Activated T-helper 1 cell treated with anti-CD3 and anti-CD28 coated beads, Interleukin-12 subunit alpha, Interleukin-12 subunit beta, Interleukin-2, Interleukin-4 antibody, amounts not matched to agents 30 ng/mL and 10 ng/mL and 1 ng/mL, durations not matched to agents 14 hours and 24 hours and 36 hours (primary cell): ENCODE measurements at places on chromosomes 16 and 17. TPM values are rescaled to one million over a fixed set of nuclear protein-coding genes. Genes with fewer than 3 reads are reported as not detected.

RAB40B gene
- 3.6 and 5.2 TPM in 2 replicates for total RNA-seq

DNA sequence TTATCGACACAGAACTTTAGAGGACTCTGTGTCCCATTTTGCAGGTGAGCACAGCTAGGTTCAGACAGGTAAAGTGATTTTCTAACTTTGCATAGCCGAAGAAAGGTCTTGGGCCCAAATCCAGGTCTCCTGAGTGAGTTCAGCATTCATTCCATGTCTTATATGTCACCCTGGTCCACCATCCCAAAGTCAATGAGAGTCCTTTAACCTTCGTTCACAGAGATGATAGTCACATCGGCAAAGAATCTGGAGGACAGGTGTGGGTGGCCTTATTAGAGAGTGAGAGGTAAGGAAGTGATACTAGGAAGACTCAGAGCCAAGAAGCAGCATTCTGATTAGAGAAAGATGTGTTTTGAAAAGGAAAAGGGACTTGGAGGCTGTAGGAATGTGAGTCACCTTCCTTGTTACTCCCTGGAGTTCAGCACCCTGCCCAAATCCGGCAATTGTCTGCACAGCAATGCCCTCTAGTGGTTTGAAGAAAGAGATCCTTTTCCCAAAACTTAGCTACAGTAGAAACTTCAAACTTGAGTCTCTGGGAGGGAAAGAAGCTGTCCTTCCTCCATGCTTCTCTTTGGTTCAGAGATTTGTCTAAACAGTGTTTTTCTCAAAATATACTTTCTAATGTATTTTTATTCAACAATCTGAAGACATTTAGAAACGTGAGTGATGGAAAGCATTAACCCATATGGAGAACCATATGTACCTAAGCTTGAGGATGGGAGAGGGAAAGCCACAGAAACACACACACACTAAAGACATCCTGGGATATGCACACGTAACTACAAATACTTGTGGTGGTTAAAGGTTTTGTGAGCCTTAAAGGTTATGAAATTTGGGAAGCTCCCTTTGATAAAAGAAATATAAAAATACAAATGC is 96.4 kb upstream of the SHISA6 start:
- no peak overlapping the region for H3K4me3 ChIP-seq
- H3K36me3 ChIP-seq: no peaks in the 10 kb centered on the region
- no peak overlapping the region for H3K27ac ChIP-seq
- no peaks in the 10 kb centered on the region for H3K27me3 ChIP-seq
- no peaks in the 10 kb centered on the region for H3K4me1 ChIP-seq

NT5C3B gene
- 40.8 and 44.5 TPM in 2 replicates for total RNA-seq

DNA sequence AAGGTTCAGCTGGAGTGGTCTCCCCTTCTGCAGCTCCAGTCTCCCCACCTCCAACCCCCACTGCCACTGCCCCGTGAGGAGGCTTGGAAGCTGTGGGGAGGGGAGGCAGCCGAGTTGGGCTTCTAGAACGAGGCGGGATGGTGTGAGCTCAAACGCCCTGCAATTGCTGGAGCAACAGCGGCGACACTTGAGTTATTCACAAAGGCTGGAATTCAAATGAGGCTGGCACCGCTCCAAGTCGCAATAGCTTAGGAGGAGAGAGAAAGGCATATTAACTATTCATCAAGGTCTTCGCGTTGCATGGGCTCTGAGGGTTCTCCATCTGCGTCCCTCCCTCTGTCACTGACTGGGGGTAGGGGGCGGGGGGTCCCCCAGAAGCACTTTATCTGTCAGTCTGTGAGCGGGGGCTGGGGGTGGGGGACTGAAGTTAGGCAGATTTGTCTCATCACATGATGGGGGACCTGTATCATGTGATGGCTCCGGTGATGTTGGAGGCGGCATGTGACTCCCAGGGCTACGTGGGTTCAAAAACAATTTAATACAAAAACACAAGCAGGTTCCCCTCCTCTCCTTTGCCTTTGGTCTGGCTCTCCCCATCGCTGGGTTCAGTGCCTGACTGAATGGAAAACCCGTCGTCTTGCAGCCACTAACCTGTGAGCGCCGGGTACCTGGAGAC is 70.5 kb downstream of the RBBP6 start:
- peaks cover 33% of the 10 kb centered on the region for H3K27me3 ChIP-seq
- no peak overlapping the region for H3K4me3 ChIP-seq
- peaks cover 14% of the 10 kb centered on the region for H3K4me1 ChIP-seq
- H3K36me3 ChIP-seq: no peaks in the 10 kb centered on the region
- no peak overlapping the region for H3K27ac ChIP-seq

- H3K36me3 ChIP-seq: no peaks in the 10 kb centered on the region
- no peaks in the 10 kb centered on the region for H3K4me1 ChIP-seq
- no peak for DNase-seq
- H3K27ac ChIP-seq: no peak overlapping the region
- H3K4me3 ChIP-seq: no peak overlapping the region
- peaks cover 17% of the 10 kb centered on the region for H3K27me3 ChIP-seq
Measured at GRCh38 chr17:78573955-78574354, 3.2 kb downstream of the DNAH17 start.

- H3K27ac ChIP-seq: no peak overlapping the region
- no peak for DNase-seq
- no peaks in the 10 kb centered on the region for H3K27me3 ChIP-seq
- peaks cover 5% of the 10 kb centered on the region for H3K4me1 ChIP-seq
Measured at GRCh38 chr17:69709441-69709840, 294.9 kb downstream of the MAP2K6 start.

OR1A1 gene
- total RNA-seq: not detected in 2 replicates

NPIPB13 gene
- 11.0 and 20.0 TPM in 2 replicates for total RNA-seq

CHST5 gene
- total RNA-seq: not detected in 2 replicates

DNA sequence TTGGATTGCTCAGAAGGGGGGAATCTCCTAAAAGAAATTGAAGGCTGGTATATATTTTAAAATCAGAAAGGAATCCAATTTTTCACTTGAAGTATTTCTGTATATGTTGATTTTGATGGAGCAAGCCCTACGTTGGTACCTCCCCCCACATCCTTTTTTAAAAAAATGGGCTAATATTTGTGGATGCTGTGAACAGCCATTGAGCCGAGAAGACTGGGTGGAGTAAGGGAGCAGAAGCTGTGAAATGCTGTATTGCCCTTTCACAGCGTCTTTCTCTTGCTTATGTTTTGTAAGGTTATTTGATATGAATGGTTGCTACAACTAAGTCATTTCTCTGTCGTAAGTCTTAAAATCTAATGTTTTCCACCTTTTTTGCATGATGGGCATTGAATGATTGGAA is 2.3 kb downstream of the PAFAH1B1 start:
- no peak for DNase-seq
- H3K27me3 ChIP-seq: no peaks in the 10 kb centered on the region
- H3K4me1 ChIP-seq: peaks cover 43% of the 10 kb centered on the region
- H3K36me3 ChIP-seq: peaks cover 15% of the 10 kb centered on the region
- peak overlapping the region; percentile 43 for H3K27ac ChIP-seq
- H3K4me3 ChIP-seq: peak overlapping the region; percentile 96

DNA sequence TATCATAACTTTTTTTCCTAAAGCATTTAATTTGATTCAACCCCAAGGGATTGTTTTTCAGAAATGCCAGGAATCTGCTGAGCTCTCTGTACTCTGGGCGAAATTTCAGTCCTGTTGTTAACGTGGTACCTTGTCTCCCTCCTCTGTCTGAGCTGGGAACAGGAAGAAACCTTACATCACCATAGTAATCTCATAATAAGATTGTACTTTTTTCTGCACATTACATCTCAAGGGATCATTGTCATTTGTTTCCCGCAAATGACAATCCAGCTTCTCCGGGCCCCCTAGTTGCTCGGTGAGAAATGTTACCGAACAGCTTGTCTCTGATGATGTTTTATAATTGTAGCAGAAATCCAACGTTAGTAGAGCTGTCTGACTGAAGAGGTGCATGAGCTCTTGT is 152.7 kb upstream of the ERCC4 start:
- DNase-seq: no peak
- H3K27ac ChIP-seq: no peak overlapping the region

GRCh38 chr16:68676113-68676860 is 31.2 kb downstream of the CDH3 start:
- no peaks in the 10 kb centered on the region for H3K27me3 ChIP-seq
- H3K4me3 ChIP-seq: no peak overlapping the region
- H3K36me3 ChIP-seq: peaks cover 3% of the 10 kb centered on the region
- H3K4me1 ChIP-seq: no peaks in the 10 kb centered on the region
- no peak for DNase-seq

DNA sequence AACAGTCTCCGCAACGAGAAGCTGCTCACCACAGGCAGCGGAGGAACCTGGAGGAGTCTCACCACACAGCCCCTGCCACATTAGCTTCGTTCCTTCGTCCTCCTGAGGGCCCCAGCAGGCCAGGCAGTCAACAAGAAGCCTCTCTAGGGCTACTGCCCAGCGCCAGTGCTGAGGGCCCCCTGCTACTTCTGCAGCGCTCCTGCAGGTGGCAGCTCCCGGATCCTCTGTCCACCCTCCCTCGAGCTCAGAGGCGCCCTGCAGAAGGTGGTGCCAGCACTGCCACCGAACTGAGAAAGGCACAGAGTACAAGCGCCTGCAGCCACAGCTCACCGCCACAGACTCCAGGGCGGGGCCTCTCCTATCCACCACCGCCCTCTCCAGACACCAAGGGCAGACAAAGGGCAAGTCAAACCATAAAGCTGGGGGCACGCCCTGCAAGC is 27.3 kb downstream of the KDM8 start:
- no peaks in the 10 kb centered on the region for H3K27me3 ChIP-seq
- H3K4me1 ChIP-seq: peaks cover 59% of the 10 kb centered on the region
- peak overlapping the region; percentile 61 for H3K27ac ChIP-seq
- peaks cover 44% of the 10 kb centered on the region for H3K36me3 ChIP-seq
- peak overlapping the region; percentile 58 for H3K4me3 ChIP-seq

GRCh38 chr16:21338537-21339268 is 60.6 kb upstream of the CRYM start:
- no peaks in the 10 kb centered on the region for H3K4me1 ChIP-seq
- H3K27ac ChIP-seq: no peak overlapping the region
- peaks cover 12% of the 10 kb centered on the region for H3K27me3 ChIP-seq

MAPK7 gene
- 17.2 and 20.7 TPM in 2 replicates for total RNA-seq

DNA sequence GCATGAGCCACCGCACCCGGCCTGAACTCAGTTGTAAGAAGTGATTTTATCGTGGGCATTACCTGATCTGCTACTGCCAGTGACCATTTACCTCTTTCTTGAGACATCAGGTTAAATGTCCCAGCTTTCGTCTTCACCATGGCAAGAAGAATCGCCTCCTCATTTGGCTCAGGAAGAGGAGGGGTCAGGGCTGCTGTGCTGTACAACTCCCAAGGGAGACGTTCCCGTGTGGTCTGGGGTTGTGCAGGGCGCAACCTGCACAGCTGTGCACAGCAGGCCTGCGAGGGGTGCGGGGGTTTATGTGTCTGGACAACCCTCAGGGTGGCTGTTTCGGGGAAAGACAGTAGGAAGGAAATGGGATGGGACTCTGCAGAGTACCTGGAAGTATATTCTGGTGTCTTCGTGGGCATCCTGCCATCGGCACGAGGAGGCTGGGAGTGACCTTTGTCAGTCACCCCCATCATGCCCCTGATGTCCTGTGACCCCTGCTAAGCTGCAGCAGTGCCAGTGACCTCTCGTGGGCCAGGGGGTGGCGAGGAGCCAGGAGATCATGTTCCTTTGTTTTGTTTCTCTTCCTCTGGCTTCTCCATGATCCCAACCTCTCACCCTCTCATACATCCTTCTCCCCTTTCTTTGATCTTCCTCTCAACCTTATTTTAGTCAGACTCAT is 27.3 kb downstream of the CIBAR2 start:
- no peaks in the 10 kb centered on the region for H3K27me3 ChIP-seq
- no peak overlapping the region for H3K27ac ChIP-seq
- no peak overlapping the region for H3K4me3 ChIP-seq
- no peaks in the 10 kb centered on the region for H3K36me3 ChIP-seq

DNA sequence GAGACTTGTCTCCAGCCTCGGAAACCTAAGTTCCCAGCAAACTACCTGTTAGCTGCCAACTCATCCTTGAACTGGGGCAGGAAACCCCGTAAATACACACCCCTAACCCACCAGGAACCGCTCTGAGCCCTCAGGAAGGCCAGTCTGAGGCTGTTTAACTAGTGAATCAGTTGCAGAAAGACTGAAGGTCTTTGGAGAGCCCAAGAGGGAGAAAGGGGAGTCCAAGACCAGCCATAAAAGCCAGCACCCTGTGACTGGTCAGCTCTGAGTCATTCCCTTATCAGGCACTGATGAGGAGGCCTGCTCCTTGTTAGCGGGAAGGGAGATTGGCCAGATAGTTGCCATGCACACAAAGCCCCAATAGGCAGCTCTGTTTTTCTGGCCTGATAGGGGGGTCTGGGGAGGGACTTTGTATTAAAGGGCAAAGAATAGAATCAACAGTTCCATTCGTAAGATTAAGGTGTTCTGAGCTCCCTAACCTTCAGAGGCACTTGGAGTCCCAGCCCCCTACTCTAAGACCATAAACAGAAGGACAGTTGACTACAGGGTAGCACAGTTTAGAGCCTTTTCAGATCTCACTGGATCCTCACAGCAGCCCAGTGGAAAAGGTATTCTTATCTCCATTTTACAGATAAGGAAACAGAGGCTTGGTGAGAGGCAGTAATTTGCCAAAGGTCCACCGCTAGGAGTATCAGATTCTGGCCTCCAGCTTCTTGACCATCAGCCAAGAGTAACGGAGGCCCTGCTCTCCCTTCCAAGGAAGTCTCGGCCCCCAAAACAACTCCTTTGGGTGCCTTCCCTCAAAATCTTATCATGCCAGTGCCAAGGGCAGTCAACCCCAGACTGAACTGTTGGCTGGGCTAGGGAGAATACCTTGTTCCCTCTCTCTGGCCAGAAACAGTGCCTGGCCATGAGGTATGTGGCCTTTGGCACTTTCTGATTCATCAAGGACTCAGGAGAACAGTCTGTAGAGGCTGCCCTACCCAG is 2.2 kb upstream of the KRT19 start:
- H3K4me1 ChIP-seq: no peaks in the 10 kb centered on the region
- no peaks in the 10 kb centered on the region for H3K36me3 ChIP-seq
- peaks cover 58% of the 10 kb centered on the region for H3K27me3 ChIP-seq
- H3K27ac ChIP-seq: no peak overlapping the region
- no peak for DNase-seq

DNA sequence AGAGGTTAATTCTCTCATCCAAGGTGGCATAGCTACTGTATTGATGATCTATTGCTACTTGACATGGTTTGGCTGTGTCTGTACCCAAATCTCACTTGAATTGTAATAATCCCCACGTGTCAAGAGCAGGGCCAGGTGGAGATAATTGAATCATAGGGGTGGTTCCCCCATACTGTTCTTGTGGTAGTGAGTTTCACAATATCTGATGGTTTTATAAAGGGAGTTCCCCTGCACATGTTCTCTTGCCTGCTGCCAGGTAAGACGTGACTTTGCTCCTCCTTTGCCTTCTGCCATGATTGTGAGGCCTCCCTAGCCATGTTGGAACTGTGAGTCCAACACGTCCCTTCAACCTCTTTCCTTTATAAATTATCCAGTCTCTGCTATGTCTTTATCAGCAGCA is 22.9 kb upstream of the CPPED1 start:
- H3K27ac ChIP-seq: no peak overlapping the region
- H3K27me3 ChIP-seq: peaks cover 18% of the 10 kb centered on the region
- DNase-seq: no peak

DNA sequence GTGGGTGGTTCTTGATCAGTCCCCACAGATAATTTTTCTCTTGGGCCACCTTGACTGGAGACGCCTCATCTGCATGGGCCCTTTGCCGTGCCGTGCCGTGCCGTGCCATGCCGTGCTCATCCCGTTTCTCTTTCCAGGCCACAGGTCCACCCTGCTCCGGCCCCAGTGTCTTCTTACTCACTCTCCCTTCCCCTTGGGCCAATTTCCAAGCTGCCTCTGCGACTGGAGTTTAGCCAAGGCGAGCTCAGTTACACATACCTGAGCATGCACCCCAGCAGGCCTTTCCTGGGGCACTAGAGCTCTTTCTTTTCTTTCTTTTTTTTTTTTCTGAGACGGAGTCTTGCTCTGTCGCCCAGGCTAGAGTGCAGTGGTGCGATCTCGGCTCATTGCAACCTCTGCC is 40.5 kb upstream of the MGAT5B start:
- H3K27ac ChIP-seq: no peak overlapping the region
- H3K36me3 ChIP-seq: no peaks in the 10 kb centered on the region
- no peaks in the 10 kb centered on the region for H3K4me1 ChIP-seq
- H3K4me3 ChIP-seq: no peak overlapping the region
